ENCODE measurements at places on chromosomes 2 and 18. TPM values are rescaled to one million over a fixed set of nuclear protein-coding genes. Genes with fewer than 3 reads are reported as not detected.

The TMEM247 gene
- total RNA-seq = not detected

The MYO1B gene
- total RNA-seq = 136 TPM

The IL1RN gene
- 28.6 TPM for total RNA-seq

The GPR35 gene
- total RNA-seq = 1.1 TPM

The OSR1 gene
- total RNA-seq = 20.5 TPM

The ZNF804A gene
- total RNA-seq = 0.86 TPM

The NOSTRIN gene
- 25.7 TPM for total RNA-seq

The GCG gene
- total RNA-seq = not detected

The NTSR2 gene
- not detected for total RNA-seq

The POMC gene
- total RNA-seq = 3.7 TPM

The IGFBP5 gene
- total RNA-seq = 101 TPM

The C2orf66 gene
- 0.16 TPM for total RNA-seq

The SEMA4F gene
- 9.3 TPM for total RNA-seq

The SP3 gene
- total RNA-seq = 84.3 TPM

The TGFA gene
- total RNA-seq = 12.1 TPM

The DNAJC5G gene
- not detected for total RNA-seq

The PCARE gene
- total RNA-seq = 0.05 TPM

The SLC19A3 gene
- total RNA-seq = 6.2 TPM

The CTAGE1 gene
- total RNA-seq = not detected

The FSHR gene
- not detected for total RNA-seq

The RGPD4 gene
- not detected for total RNA-seq

The PRPF40A gene
- total RNA-seq = 85.1 TPM

The SUCLG1 gene
- total RNA-seq = 63.1 TPM

The ITGB1BP1 gene
- 74.0 TPM for total RNA-seq

The GPD2 gene
- total RNA-seq = 31.2 TPM

The APOB gene
- total RNA-seq = 0.23 TPM

The SERPINB4 gene
- 0.42 TPM for total RNA-seq

The DLX2 gene
- total RNA-seq = not detected

The ALPG gene
- total RNA-seq = 0.16 TPM

The IHH gene
- total RNA-seq = 1.0 TPM

The DCDC2C gene
- not detected for total RNA-seq

The GKN2 gene
- 130 TPM for total RNA-seq

The PLEKHB2 gene
- 106 TPM for total RNA-seq

The MERTK gene
- total RNA-seq = 42.8 TPM

Measured in left lung (tissue), 14 donors.